Activated CD8-positive, alpha-beta memory T cell treated with anti-CD3 and anti-CD28 coated beads, Interleukin-2, amount 50 U/mL, for 4 hours (primary cell): ENCODE measurements at places on chromosomes 2 and 18.

DNA sequence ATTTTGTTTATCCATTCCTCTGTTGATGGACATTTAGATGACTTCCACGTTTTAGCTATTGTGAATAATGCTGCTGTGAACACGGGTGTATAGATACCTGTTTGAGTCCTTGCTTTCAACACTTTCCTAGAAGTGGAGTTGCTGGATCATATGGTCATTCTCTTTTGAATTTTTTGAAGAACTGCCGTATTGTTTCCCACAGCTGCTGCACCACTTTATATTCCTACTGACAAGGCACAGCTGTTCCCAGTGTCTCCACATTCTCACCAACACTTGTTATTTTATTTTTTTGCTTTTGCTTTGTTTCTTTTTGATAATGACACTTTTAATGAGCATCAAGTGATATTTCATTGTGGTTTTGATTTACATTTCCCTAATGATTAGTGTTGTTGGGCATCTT lies 41.4 kb upstream of the KCNJ13 start:
- DNase-seq: no peak

DNA sequence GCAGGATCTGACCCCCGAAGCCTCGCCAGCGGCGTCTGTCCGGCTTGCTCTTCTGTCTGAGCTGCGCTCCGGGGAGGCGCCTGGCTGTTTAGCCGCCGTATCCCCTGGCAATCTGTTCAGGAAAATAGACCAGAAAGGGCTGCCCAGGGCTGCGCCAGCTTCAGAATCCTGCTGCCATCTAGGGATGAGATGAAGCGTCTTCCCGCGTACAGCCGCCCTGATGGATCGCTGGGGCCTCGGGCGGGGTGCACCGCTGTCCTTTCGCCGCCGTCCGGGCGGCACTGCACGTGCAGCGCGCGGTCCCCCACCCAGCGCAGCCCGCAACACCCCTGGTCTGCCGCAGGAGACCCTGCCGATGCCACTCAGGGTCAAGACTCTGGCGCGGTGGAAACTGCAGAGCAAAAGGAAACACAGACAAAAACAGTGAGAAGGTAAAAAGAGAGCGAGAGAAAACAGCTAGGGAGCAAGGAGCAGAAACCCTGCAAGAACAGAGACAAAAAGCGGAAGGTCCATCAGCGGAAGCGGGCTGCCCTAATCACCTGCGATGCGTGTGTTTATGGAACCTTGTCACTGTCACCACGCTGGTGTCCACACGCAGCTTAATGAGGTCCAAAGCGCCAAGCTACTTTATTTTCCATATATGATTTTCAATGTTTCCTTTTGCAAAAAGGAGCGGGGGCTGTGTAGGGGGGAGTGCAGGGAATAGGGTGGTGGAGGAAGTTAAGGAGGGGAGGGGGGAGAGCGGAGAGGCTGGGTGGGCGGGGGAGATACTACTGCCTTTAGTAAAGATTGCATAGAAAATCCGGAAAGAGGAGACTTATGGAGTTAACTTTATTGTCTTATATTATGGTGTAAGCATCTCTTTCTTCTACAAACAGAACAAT lies 2113.3 kb upstream of the PIK3C3 start:
- DNase-seq: no peak

DNA sequence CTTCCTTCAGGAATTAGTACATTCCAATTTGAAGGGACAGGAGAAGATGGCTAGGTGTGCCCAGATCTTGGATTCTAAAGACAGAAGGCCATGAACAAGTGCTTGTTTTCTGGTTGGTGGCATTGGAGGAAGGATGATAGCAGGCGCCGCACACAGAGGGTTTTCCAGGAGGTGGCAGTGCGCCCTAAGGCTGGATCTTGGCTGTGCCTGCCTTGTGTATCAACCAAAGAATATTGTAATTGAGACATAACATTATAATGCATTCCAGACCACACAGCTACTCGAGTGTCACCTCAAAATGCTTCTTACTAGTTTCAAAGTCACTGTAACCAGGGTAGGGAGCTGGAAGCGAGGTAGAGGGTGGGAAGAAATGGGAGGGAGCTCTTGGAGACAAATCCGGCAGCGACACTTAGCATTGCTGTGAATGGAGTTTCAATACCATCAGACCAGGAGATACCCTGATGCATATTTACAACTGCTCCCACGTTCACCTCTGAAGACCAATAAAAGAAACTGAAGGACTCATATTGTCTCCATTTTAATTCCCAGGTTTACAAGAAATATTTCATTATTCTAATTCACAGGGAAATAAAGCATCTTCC lies 42.5 kb downstream of the CPO start:
- peak; percentile 43 for DNase-seq

DNA sequence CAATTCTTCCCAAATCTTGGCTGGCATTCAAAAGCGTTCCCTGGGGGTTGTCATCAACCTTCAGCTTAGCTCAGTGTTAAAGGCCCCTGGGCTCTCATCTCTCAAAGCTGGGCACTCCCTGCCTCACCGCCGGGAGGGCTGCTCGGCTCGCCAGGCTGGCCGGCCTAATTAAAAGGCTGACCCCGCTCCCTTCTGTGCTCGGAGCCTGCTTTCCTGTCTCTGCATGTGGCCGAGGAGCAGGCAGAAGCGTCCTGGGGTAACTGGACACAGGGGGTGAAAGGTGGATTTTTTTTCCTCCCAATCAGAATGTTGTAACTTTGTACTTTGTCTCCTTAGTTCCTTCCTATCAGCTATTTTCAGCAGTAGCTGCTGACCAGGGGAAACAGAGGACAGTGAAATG lies 231.1 kb downstream of the GBX2 start:
- no peak for DNase-seq

- no peak for DNase-seq
These were observed 2.2 kb downstream of the CBLN2 start for GRCh38 chr18:72541871-72542332.

DNA sequence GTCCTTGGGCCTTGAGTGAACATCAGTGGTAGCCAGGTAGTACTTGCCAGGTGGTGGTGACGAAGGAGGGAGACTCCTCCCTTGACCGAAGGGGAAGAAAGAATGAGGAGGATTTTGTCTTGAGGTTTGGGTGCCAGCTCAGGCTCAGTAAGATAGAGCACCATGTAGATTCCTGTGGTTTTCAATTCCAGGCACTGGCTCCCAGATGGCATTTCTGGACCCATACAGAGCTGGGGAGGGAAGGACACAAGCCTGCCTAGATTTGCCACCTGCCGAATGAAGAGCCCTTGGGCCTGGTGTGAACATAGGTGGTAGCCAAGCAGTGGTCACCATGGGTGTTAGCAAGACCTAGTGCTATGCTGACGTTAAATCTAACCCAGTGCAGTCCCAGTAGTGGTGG lies 108.8 kb upstream of the UBE2E3 start:
- no peak for DNase-seq

DNA sequence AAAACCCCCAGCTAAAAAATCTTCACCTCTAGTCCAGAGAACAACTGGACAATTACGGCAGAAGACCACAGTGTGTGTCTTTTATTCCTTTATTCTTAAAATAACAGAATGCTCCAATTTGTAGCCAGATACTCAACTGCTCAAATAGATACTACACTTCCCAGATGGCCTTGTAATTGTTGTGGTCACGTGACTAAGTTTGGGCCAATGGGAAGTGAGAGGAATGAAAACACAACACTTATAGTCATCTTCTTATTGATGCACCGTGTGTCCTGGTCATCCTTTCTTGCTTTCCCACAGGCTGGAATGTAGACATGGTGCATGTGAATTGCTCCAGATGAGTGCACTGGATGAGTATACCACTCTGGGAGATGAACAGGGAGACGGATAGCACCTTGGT lies 145.1 kb downstream of the CDC42EP3 start:
- no peak for DNase-seq

DNA sequence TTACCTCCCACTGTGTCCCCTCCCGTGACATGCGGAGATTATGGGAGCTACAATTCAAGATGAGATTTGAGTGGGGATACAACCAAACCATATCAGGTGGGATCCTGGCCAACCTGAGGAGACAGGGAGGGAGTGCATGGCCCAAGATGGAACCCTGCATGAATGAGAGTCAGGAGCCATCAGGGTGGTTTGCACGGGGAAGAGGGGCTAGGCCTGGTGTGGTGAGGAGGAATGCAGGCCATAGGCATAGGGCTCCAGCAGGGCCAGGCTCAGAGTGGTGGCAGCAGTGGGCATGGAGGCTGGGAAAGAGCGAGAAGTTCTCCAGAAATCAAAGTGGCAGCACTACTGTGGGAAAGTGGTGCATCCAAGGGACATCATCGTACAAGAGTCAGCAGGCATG lies 74.0 kb upstream of the BCL2L11 start:
- DNase-seq: no peak

GRCh38 chr2:98869272-98869641 lies 66.8 kb downstream of the CRACDL start:
- no peak for DNase-seq

- DNase-seq: peak; percentile 27
These were observed 1.5 kb downstream of the EPAS1 start for GRCh38 chr2:46298522-46299353.

DNA sequence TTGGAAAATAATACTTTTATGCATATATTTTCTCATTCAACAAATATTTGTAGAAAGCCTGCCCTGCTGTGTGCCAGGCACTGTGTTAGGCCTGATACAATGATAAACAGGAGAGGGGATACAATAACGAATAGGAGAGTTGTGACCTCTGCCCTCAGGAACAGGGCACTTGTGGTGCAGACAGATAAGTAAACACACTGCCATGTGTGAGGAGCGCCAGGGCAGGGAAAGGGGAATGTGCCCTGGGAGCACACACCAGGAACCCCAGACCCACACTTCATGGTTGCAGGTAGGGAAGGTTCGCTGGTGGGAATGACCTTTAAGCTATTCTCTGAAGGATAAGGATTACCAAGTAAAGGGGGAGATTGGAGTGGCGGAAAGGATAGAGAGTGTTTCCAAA lies 42.2 kb upstream of the DSC1 start:
- no peak for DNase-seq

DNA sequence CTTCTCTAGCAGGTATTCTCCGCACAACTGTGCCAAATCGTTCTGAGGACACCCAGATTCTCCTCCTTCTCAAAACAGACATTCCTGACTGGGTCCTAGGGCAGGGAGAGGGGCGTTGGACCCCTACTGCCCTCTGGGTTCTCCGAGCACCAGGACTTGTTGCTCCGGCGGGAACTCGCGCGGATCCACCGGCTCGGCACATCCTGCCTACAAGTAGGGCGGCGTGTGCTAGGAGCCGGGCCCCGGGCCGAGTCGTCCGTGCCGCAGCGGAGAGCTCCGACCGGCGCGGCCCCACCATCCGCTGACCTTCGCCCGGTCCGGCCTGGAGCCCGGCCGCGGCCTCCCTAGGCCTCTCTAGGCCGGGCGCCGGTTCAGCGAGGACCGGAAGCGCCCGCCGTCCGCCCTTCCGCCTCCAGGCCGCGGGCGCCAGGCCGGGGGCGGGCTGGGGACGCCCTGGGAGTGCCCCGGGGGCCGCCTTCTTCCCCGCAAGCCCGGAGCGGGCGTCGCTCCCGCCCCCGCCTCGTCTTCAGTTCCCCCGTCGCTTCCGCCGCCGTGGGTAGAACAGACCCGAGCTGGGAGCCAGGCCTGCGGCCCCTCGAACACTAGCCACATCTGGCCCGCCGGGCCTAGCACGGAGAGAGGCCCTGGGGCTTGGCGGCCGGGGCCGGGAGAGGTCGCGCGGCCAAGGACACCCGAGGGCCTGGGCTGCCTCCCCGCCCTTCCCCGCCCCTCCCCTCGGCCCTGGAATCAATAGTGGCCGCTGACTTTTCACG lies 7.6 kb upstream of the ONECUT2 start:
- DNase-seq: no peak

GRCh38 chr18:63107171-63107845 lies 212.3 kb downstream of the BCL2 start:
- DNase-seq: no peak

GRCh38 chr2:227404585-227405271 lies 17.0 kb upstream of the SCYGR1 start:
- DNase-seq: no peak

DNA sequence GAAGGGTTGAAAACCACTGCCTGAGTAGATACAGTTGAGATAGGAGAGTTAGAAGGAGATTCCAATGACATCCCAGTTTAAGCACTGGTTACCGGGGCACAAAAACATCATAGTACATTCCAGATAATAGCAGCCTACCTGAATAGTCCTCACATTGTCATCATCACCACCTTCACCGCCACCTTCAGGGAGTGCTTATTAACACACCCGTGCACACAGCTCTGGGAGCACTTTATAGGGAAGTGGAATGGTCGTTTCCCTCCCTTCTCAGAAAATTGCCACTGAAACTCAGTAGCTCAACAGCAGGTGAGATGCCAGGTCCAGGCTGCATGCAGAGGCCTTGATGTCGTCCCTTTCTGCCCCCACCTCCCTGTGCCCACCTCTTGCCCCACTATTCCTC lies 8.2 kb downstream of the SERPINB7 start:
- no peak for DNase-seq

DNA sequence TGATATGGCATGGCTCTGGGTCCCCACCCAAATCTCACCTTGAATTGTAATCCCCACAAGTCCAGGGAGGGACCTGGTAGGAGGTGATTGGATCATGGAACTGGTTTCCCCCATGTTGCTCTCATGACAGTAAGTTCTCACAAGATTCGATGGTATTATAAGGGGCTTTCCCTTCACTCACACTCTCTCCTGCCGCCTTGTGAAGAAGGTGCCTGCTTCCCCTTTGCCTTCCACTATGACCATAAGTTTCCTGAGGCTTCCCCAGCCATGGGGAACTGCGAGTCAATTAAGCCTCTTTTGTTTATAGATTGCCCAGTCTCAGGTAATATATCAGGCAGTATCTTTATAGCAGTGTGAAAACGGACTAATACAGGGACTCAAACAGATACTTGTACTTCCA lies 50.4 kb upstream of the ZNF532 start:
- no peak for DNase-seq

DNA sequence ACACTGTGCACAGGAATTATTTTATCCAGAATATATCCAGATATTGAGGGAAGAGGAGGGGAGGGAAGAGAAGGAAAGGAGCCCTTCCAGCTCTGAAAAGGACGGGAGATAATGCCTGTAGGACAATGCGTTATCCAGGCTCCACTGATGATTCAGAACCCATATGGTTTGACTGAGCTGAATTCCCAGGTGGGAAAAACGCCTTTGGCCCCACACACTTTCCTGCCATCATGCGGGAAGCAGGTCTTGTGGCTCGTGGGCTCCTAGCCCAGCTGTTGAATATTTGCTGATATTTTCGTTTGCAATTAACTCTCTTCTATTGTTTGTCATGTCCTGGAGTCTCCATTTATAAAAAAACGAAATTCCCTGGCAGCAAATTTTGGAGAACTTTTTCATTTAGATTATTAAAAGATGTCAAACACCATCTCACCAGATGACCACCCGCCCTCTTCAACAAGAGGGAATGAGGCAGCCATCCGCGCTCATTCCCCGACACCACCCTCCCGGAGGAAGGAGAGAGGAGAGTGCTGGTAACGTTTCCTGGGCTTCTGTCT lies 8.9 kb downstream of the COL6A3 start:
- no peak for DNase-seq

- DNase-seq: no peak
These were observed 109.7 kb upstream of the FAM136A start for GRCh38 chr2:70411483-70412125.

DNA sequence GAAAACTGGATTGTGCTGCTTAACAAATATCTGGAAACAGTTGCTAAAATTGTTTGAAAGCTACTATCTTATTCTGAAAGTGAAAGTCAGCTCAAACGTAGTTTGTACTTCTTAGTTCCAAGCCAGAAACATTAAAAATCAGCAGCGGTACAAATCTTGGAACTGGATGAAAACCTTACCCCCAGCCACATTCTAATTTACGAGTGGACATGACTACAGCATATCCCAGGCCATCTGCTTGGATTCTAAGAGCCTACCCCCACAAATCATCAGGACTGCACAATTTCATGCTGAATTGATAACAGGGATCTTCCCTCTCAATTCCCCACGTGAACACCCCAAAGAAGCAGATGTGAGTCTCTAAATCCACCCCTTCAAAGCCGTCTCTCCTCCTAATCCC lies 158.7 kb upstream of the NCKAP5 start:
- DNase-seq: no peak
